ENCODE measurements at places on chromosomes 12 and 14. TPM values are rescaled to one million over a fixed set of nuclear protein-coding genes. Genes with fewer than 3 reads are reported as not detected.

Gene KERA
- 1.2 TPM for total RNA-seq

Gene APOLD1
- total RNA-seq = 31.2 TPM

Gene CLEC2D
- total RNA-seq = 9.1 TPM

Gene TESPA1
- under 0.01 TPM for total RNA-seq

Gene SLC2A3
- 48.4 TPM for total RNA-seq

Gene ACYP1
- total RNA-seq = 16.0 TPM

Gene RITA1
- total RNA-seq = 6.6 TPM

Gene C12orf56
- 0.25 TPM for total RNA-seq

Gene ZNF385A
- 2.0 TPM for total RNA-seq

Gene TSHR
- 0.25 TPM for total RNA-seq

Gene TAS2R7
- total RNA-seq = not detected

Gene CLEC1B
- not detected for total RNA-seq

Gene RAB3IP
- 25.8 TPM for total RNA-seq
